ENCODE measurements at places on chromosomes 5 and 9. TPM values are rescaled to one million over a fixed set of nuclear protein-coding genes. Genes with fewer than 3 reads are reported as not detected.
A peak's percentile ranks its signal among the peaks of the same experiment; 100 is the strongest.

DNA sequence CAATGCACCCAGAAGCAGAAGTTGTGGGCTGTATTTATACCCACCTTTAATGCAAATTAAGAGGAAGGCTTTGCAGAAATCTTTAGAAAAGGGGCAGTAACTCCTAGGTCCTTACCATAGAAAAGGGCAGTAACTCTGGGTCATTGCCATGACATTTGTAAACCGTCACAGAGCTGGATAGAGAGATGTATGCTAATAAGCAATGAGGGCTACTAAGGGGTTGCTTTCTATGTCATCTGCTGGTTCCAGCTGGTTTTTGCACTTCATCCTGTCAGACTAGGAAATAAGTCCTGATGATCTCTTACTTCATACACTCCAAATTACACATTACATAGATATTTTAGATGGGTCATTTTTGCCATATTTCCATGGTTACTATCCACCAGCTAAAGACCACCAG lies 299.1 kb upstream of the TYRP1 start:
- DNase-seq = no peak

DNA sequence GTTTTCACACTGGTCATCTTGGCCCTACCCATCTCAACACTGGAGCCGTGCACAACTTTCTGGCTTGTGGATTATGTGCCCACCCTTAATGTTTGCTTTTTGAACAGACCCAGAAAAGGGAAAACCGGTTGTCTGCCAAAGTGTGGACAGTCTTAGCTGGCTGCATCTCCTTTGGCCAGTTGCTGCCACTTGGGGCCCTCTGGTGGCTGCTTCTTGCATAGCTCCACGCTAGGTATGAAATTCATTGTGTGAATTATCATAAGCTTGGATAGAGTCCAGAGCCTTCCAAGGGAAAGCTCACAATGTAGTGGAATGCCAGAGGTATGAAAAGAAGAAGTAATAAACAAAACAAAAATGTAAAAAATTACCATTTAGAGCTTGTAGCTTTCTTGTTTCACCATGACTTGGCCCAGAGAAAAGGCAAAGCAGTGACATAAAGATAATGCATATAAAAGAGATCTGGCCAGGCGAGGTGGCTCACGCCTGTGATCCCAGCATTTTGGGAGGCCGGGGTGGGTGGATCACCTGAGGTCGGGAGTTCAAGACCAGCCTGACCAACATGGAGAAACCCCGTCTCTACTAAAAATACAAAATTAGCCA lies 12.5 kb upstream of the SLC36A3 start:
- peak; percentile 64 for DNase-seq

DNA sequence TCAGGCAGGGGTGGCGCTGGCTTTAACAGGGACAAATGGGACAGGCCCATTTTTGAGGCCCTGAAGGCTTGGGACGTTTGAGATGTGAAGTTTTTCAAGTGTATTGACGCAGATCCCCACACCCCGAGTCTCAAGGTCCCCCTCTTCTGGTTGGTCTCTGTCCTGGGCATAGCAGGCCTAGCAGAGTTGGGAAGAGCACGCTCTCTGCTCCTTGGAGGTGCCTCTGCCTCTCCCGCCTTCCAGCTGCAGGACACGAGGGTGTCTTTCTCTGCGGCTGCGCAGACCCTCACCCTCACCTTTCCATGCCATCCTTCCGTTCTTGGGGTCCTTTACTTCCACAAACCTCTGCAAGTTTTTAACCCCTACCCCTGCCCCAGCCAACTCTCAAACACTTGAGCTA lies 18.6 kb downstream of the ADAMTSL2 start:
- DNase-seq = no peak

- DNase-seq = no peak
Observed at GRCh38 chr9:70677055-70677735, 262.7 kb upstream of the KLF9 start.

DNA sequence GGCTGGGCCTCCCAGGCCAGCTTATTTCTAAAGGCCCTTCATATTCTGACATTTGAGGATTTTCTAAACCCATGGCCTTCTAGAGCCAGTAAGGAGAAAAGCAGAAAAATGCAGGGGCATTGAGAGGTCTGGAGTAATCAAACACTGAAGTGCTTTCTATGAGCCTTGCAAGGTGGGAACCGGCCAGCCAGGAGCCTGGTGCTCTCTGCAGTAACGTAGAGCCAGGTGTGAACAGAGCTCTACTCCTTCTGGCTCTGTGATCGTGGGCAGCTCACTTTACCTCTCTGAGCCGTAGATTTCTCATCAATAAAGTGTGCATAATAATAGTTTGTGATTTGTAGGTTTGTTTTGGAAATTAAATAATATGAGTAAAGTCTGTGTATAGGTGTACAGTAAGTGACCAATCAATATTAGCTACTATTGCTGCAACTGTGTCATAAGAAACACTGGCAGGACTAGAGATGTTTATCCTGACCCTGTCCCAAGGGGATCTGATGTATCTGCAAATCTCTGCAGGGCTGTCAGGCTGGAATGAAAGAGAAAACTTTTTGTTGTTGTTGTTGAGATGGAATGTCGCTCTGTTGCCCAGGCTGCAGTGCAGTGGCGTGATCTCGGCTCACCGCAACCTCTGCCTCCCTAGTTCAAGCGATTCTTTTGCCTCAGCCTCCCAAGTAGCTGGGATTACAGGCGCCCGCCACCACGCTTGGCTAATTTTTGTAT lies 2.7 kb downstream of the SYNPO start:
- no peak for DNase-seq

GRCh38 chr9:109224751-109225150 lies 57.7 kb upstream of the FRRS1L start:
- DNase-seq = no peak

MRPS30 gene
- total RNA-seq = 78.0 TPM

GRCh38 chr9:96363175-96363967 lies 20.1 kb downstream of the SLC35D2 start:
- no peak for DNase-seq

TMEFF1 gene
- total RNA-seq = 64.7 TPM

DNA sequence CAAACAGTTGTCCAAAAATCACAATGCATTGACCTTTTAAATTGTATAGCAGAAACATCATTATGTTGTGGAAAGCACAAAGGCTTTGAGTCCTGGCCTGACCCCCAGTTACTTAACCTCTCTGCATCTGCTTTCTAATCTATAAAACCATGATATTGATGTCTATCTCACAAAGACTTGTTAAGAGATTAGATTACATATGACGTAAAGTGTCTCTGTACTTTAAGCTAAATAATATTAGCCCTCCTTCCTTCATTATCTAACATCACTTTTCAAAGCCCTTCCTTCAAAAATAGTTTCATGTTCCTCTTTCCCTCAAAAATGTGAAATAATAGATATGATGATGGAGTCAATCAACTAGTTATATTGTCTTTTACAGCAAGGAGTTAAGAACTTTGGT lies 3.4 kb downstream of the ADAMTS6 start:
- DNase-seq = no peak

GRCh38 chr5:88883059-88883835 lies at the start of gene MEF2C:
Gene MEF2C (minus strand): TSS chr5:88883184. CDS start chr5:88823788, 59,396 bp downstream.
- peak; percentile 55 for DNase-seq

DNA sequence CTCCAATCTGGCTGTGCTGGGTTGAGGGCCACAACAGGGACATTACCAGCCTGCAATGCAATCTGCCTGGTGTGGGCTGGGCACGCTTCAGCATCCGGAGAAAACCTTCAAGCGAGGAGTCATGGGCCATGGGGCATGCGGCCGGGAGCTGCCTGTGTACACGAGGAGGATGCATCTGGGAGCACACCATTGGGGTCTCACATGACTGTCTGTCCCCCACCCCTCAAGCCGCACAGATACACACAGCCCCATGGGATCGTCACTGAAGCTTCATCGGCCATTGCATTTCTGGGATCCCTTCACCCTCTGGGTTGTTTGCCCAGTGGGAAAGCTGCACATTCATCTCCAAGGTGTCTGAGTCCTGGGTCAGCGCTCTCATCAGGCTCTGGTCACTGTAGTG lies 9.9 kb downstream of the LCN1 start:
- DNase-seq = no peak

All from H9 (cell line).